ENCODE measurements at places on chromosomes 12 and 14.

DNA sequence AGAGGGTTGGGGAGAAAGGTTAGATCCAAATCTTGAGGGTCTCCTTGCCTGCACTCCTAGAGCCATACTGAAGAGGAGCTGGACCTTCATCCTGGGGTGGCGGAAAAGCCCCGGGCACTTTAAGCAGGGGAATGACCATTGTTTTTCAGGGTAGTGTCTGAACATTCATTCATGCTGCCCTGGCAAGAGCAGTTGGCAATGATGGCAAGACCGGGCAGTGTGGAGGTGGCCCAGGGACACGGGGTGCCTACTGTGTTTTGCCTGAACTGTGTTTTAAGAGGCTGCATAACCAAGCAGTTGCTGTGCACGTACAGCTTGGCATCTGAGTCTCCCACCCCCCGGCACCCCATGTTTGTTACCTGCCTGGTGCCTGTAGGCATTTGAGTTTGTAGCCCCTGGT lies 14.7 kb downstream of the TPCN1 start:
- no peak for DNase-seq

DNA sequence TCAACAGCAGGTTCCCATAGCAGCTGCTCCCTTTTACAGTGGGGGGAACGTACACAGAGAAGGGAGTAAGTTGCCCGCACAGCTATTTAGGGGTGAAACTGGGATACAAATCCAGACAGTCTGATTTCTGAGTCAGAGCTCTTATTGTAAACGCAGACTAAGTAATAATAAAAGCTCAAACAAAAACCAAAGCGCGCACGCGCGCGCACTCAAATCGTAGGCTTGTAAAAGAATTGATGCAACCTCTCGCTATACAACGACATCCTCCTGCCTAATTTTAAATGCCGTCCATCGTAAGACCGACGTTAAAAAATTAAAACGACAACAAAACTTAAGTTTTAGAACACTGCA lies 747 bp upstream of the DACT1 start:
- DNase-seq, result peak; percentile 6

- DNase-seq, result no peak
Measured at GRCh38 chr14:54580933-54581332, 14.0 kb downstream of the SAMD4A start.

GRCh38 chr14:23360496-23360895 lies 4.5 kb downstream of the EFS start:
- no peak for DNase-seq

DNA sequence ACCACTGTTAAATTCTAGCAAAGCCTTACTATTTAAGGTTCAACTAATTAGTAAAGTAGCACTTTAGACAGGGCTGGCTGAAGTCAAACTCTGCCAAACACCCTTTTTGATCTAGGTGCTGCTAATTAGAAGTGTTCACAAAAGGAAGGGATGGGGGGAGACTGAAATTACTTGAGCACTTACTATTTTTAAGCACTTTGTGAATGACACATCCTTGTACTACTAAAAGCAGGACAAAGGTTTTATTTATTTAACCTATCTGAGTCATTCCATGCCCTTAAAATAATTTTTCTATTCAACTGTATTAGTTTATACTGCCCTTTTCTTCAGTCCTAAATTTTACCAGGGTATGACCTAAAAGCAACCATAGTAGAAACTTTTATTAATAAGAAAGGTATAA lies 20.1 kb downstream of the MBIP start:
- DNase-seq, result no peak

GRCh38 chr14:23430016-23430722 lies 5.3 kb downstream of the MYH7 start:
- no peak for DNase-seq

DNA sequence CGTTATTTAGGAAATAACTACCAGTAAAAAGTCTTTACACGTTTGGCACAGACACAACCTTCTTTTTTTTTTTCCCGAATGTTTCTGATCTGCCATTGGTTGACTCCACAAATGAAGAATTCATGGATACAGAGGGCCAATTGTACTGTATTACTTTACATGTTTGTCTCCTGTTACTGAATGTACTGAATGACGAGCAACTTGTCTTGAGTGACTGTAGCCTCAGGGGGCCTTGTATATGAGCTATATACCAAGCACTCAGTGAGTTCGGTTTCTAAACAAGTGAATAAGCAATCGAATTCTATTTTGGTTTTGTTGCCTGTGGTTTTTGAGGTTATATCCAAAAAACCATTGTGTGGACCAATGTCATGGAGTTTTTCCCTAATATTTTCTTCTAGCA lies 480.0 kb upstream of the SYT1 start:
- no peak for DNase-seq

- DNase-seq, result no peak
Measured at GRCh38 chr12:26749781-26750180, 83.2 kb downstream of the ITPR2 start.

GRCh38 chr14:58639842-58640484 lies 2.2 kb downstream of the DACT1 start:
- no peak for DNase-seq

DNA sequence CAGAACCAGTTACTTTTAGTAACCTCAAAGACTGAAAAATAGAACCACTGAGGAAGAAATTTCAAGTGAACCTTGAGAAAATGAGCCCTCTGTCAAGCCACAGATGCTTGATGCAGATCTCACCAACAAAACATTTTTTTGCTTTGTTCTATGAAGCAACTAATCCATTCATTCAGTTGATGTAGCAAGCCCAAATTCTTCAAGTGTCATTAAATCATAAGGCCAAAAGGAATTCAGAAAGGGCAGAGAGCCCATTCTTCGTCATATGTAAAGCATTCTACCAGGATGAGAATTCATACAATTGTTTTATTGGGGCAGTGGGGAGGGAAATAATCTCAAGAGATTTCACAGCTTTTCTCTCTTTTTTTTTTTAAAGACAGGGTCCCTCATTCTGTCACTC lies 218.0 kb upstream of the RGS6 start:
- no peak for DNase-seq

- peak; percentile 53 for DNase-seq
Measured at GRCh38 chr12:114762490-114763110, 78.6 kb upstream of the TBX3 start.

- DNase-seq, result no peak
Measured at GRCh38 chr14:105143451-105144025, 25.0 kb downstream of the JAG2 start.

- DNase-seq, result no peak
Measured at GRCh38 chr14:101755591-101756324, 5.8 kb upstream of the PPP2R5C start.

GRCh38 chr12:122238861-122239260 lies 13.0 kb upstream of the DIABLO start:
- DNase-seq, result no peak

DNA sequence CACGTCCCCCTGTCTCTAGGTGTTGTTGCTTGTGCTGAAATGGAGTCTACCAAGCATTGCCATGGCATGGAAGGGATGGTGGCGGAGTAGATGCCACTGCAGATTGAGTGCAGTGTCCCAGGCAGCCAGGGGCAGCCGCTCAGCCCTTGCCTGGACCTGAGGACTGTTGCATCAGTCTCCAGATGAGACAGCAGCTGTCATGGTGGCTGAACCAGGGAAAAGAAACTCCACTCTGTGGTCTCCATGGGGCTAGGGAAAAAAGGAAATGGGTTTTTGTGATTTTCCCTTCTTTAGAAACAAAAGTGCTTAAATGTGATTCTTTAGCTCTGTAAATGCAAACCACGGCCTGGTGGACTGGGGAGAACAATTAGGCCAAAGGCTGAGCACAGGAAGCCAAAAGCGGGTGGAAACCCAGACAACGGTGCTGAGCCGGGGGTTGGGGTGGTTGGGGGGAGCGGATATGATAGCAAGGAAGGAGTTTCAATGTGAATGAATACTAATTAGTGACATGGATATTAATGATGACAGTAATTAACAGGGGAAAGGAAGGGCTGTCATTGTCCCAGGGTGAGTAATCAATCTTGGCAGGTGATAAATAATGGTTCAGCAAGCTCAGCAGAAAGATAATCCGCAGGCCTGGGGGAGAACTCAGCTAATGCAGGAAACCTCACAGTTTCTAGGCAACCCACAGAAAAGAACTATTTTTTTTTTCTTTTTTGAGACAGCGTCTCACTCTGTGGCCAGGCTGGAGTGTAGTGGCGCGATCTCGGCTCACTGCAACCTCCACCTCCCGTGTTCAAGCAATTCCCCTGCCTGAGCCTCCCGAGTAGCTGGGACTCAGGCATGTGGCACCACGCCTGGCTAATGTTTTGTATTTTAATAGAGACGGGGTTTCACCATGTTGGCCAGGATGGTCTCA lies 442.6 kb downstream of the DPF3 start:
- DNase-seq, result peak; percentile 37

GRCh38 chr12:121781998-121782979 lies 11.2 kb downstream of the RHOF start:
- peak; percentile 63 for DNase-seq

GRCh38 chr12:69459477-69459876 lies 10.7 kb upstream of the FRS2 start:
- DNase-seq, result no peak

GRCh38 chr12:109804820-109805761 lies 28.1 kb downstream of the TRPV4 start:
- peak; percentile 66 for DNase-seq

DNA sequence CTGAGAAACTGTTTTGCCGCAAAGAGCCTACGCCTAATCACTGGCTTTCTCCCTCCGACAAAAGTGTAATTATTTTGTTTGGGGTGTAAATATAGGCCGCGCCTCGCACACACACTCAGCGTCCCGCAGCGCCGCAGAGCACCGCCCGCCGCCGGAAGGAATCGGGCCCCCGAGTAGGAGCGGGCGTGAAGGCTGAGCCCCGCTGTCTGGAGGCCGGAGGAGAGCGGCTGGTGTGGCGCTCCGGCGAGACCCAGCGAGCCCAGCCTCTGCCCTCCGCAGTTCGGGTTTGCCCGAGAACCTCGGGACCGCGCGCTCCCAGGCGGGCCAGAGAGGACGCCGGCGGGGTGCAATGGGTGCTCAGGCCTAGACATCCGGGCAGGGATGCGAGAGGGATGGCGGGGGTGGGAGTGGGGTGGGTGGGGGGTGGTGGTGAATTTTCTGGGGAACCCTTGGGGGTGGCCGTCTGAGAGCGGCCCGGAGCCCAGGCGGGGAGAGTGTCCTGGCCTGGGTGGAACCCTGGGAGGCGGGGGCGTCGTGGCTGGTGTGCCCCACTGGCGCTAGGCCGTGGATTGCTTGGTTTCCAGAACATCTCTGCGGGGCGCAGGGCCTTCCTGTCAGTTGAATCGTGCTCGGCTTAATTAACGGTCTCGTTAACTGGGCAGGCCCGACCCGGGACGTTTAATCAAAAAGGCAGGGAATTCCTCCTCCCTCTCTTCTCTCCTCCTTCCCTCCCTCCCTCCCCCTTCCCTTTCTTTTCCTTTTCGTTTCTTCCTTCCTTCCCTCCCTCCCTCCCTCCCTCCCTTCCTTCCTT lies 4.7 kb upstream of the LHX5 start:
- DNase-seq, result no peak

- no peak for DNase-seq
Measured at GRCh38 chr12:68271346-68271745, 17.9 kb upstream of the IL22 start.

GRCh38 chr14:101315802-101316296 lies 245.4 kb upstream of the DIO3 start:
- no peak for DNase-seq

DNA sequence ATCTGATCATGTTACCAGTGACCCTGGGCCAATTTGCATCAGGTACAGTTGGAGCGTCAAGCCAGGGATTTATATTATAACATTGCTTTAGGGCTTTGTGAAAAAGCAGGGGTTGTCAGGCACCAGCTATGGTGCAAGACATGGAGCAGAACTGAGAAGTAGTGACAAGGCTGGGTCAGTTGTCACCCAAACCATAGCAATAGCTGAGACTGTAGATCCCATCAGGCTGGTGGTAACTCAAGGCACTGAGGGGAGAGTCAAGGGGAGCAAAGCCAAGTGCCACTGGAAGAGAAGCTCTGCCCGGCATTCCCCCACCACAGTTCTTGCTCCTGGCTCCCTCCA lies 16.9 kb downstream of the BCL2L14 start:
- no peak for DNase-seq

GRCh38 chr14:65387628-65388027 lies 24.9 kb upstream of the FUT8 start:
- DNase-seq, result no peak
